Right renal cortex interstitium (tissue), 3 donors: ENCODE measurements at places on chromosomes 4 and X.

GRCh38 chr4:76430519-76431388 lies 4.3 kb upstream of the SHROOM3 start:
- no peak for DNase-seq

DNA sequence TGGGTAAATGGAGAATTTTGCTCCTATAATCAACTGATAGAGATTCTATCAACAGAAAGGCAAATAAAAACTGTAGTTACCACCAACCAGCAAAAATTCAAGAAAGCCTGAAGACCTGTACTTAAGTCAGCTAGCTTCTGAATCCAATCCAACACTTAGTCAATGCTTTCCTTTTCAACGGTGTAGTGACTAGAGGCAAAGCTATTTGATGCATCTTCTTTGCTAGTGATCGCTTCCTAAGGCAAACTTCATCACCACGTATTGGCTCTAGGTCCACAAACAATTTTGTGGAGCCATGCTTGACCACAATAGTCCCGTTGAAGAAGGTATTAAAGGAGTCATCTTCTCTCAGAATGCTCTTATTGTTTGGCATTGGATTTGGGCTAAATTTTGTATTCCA lies 25.0 kb upstream of the UBA6 start:
- DNase-seq, result no peak

DNA sequence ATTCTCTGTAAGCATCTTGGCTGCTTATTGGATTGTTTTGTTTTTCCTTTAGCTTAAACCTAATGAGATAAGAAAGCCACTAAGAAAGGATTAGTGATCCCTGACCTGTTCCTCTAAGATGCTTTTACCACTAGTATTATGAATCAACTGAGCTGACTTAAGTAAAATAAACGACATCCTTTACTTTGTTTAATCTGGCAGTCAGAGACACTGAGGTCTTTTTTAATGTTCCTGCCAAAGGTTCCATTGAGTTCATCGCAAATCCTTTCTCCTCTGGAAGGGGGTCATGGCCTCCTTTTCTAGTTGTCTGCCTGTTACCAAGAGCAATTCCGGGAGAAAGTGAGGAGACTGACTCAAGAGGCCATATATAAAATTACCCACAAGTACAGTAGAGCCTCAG lies 1038.3 kb upstream of the SLIT2 start:
- no peak for DNase-seq

DNA sequence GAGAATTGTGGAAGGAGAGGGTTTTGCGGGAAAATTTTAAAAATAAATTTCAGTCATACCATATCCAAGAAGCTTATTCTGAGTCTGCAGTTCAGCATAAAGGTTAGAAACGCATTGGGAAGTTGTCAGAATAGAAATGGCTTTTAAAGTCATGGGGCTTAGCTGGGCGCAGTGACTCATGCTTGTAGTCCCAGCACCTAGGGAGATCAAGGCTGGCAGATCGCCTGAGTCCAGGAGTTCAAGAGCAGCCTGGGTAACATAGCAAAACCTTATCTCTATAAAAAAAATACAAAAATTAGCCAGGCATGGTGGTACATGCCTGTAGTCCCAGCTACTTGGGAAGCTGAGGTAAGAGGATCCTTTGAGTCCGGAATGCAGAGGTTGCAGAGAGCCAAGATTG lies 3.9 kb upstream of the PLA2G12A start:
- no peak for DNase-seq
